Tibial nerve (tissue), 4 donors: ENCODE measurements at places on chromosomes 5 and 9. TPM values are rescaled to one million over a fixed set of nuclear protein-coding genes. Genes with fewer than 3 reads are reported as not detected.
A peak's percentile ranks its signal among the peaks of the same experiment; 100 is the strongest.

- peak; percentile 12 for DNase-seq
These were observed 35.3 kb upstream of the SMARCA2 start for GRCh38 chr9:1979741-1980367.

The CTXN3 gene
- total RNA-seq = not detected

- DNase-seq = no peak
These were observed 52.5 kb upstream of the GABRP start for GRCh38 chr5:170731052-170731451.

GRCh38 chr9:123131258-123131657 is 97.8 kb downstream of the GPR21 start:
- no peak for DNase-seq

The MOB3B gene
- 16.2 TPM for total RNA-seq

The SPATA31D4 gene
- total RNA-seq = not detected

The WWC1 gene
- 0.78 TPM for total RNA-seq

The LRRC14B gene
- total RNA-seq = not detected

DNA sequence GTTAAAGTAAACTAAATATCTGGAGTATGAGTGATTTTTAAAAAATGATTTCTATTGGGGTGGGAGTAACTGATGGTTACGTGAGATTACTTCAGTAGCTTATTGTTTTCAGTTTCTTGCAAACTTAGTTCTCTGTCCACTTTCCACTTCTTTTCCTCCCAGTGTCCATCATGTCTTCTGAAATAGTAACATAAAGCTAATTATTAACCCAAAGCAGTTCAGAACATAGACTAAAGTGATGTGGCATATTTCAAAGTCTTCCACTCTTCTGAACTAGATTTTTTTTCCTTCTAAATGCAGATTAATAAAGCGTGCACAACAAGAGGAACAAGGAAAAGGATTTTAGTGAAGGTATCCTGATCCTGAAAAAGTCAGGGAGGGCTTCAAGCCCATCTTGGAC is 114.1 kb downstream of the MAN2A1 start:
- no peak for DNase-seq

- no peak for DNase-seq
These were observed 319.8 kb downstream of the HCN1 start for GRCh38 chr5:45376417-45376816.

The SPINK9 gene
- not detected for total RNA-seq

GRCh38 chr5:10456583-10457420 is 15.1 kb downstream of the ROPN1L start:
- no peak for DNase-seq

DNA sequence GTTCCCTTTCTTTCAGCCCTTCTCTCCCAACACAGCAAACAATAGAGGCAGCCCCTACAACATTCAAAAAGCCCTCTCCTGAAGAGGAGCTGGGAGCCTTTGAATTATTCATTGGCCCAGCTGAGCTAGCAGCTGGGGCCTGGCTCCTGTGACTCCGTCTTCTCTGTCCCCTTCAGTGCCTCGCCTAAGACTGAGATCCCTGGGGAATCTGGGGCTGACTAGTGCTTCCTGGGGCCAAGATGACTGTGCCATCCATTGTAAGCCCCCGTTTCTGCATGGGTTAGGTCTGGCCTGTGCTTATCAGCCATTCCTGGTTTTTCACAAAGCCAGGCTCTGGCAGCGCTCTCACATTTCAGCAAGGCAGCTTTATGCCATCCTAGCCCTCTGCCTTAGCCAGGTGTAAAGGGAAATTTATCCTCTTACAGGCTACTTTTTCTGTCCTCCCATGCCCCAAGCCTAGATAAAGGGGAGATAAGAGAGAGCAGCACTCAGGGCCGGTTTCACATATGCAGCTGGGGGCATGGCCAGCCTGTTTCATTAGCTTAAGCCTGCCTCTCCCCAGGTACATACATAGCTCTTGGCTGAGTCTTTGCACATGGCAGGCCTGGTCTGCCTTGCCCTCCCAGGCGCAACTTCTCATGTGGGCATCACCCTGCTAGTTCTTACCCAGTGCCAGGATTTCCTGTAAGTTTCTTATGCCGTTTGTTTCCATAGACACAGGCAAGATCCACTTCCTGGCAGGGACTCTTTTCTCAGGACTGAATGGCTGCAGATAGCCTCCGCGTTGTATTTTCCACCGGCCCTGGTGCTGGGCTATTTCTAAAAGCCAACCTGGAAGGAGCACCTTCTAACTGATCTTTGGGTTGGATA is 15.8 kb downstream of the PTPA start:
- DNase-seq = no peak

DNA sequence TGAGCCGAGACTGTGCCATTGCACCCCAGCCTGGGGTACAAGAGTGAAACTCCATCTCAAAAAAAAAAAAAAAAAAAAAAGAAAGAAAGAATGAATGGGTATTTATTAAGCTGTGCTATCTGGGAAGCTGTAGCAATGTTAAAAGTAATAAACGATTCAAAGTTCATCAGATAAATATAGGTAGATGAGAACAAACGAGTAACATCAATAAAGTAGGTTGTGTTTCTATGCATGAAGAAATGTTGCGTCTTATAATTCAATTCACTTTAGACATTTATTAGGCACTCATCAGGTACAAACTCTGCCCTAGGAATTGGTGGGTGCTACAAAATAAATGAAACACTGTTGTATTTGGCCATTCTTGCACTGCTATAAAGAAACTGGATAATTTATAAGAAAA is 36.8 kb downstream of the C9orf57 start:
- no peak for DNase-seq

The NEURL1B gene
- total RNA-seq = 93.2 TPM

DNA sequence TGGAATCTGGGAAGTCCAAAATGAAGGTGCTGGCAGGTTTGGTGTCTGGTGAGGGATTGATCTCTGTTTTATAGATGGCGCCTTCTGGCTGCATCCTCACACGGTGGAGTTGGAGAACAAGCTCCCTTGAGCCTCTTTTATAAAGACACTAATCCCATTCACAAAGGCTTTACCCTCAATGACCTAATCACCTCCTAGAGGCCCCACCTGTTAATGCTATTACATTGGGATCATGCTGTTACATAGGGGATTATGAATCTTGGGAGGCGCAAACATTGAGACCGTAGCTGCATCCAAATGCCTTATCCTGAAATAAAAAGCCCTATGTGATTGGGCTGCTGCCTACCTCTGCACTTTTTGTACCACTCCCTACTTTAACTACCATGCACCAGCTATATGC is 197.1 kb upstream of the HMHB1 start:
- no peak for DNase-seq

- no peak for DNase-seq
These were observed 10.5 kb upstream of the CCDC125 start for GRCh38 chr5:69343083-69343482.

The NR4A3 gene
- 5.7 TPM for total RNA-seq

DNA sequence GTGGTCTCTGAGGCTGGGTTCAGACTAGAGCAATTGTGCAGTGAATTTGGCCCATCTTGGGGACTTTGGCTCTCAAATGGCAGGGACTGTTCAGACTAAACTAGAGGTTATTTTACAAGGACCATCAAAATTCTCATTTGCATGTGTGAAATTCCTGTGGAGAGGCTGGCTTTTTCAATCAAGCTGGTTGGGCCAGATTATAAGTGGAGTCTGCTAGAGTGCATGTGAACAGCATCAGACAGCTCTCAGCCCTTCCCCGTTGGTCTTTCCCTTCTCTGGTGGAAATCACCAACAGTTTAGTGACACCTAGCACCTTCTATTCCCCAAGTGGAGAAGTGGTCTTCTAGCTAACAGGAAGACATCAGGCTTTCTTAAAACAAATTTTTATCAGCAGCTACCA is 301.3 kb downstream of the CWC27 start:
- DNase-seq = no peak

GRCh38 chr9:13805546-13805945 is 508.4 kb downstream of the NFIB start:
- no peak for DNase-seq

DNA sequence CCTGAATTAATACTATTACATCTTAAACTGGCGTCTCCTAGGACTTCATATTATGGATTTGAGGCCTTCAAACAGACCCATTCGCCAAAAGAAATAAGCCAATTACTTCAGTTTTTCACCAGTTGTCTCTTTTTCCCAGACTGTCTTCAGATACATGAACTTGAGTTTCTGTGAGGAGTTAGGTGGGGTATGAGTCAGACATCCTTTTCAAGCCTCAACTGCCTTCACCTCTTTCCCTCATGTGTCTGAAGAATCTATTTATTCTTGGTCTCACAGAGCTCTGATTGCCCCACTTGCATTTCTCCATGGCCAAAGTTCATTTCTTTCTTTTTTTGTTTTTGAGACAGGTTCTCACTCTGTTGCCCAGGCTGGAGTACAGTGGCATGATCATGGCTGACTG is 12.5 kb downstream of the WNT8A start:
- DNase-seq = no peak

DNA sequence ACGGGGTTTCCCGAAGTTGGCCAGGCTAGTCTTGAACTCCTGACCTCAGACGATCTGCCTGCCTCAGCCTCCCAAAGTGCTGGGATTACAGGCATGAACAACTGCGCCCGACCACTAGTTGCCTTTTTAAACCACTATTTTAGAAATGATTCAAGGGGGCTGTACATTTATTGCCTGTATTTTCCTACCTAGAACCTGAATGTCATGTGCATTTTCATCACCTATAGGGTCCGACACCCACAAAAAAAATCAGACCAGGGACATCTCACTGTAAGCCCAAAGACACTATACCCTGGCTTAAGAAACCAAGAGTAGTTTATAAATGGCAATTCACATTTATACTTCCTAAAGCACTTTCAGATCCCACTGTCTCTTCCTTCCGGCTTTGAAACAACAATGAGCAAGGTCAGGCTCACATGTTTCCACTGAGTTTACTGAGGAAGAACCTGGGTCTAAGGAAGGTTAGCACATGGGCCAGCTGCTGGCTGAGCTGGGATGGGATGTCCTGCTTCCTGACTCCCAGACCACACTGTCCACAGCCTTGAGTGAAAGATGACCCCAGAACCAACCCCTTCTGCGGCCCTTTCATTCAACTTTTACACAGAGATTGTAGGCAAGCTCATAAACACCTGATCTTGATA is 87.3 kb downstream of the SERINC5 start:
- DNase-seq = no peak
